Skeletal muscle cell (primary cell): ENCODE measurements at places on chromosomes 16 and 17.

- DNase-seq, result no peak
These were observed 253.5 kb downstream of the MRTFB start for GRCh38 chr16:14324581-14324980.

- no peak for DNase-seq
These were observed 1.5 kb downstream of the LIMD2 start for GRCh38 chr17:63698381-63698885.

DNA sequence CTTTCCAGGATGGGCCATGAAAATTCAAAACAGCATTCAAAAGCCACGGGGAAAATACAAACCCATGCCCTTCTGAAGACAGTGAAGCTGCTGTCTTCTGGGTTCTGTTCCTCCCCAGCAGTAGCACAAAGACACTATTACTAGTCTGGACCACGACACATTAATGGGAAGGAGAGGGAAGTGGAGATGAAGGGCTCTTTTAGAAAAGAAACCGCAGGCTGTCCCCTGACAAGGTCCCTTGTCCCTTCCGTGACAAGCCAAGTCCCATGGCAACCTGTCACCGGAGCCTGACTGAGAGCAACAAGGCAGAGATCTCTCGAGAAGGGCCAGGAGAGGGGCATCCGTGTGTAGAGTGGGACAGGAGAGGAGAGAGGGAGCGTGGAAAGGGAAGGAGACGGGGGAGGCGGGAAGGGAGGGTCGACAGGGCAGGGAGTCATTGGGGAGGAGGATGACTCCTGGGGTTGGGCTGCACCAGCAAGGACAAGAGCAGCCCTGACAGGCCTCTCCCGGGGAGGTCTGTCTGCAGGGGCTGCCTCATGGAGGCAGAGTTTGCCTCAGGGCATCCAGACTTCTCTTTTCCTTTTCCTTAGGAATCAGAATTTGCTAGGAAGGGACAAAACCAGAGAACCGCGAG, 436.2 kb downstream of the SLC39A11 start:
- DNase-seq, result no peak

DNA sequence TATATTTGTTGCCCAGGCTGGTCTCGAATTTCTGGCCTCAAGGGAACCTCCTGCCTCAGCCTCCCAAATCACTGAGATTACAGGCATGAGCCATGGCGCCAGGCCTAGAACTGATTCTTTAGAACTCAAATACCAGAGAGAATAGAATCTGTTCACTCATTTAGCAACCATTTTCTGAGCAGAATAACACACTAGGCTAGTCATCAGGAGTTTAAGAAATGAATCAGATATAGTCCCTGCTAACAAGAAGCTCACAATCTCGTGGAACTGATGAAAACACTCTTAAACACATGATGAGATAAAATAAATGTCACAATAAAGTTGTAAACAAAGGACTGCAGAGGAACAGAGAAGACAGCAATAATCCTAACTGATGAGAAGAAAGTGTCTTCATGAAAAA, 55.8 kb upstream of the ADCY9 start:
- DNase-seq, result no peak

DNA sequence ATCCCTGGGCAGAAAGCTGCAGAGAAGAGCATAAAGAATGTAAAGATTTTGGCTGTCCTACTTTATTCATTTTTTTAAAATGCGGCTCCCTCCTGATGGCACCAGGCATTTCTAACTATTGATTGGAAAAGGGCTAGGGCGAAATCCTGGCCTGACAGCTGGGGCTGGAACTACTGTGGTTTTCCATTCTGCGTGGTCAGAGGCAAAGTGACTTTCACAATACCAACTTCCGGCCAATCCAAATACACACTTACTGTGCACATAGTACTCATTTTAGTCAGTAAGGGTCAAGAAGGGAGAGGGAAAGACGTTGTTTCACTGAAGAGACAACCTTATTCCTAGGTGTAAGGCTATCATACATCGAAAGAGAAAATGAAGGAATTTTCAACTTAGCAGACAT, 113.8 kb upstream of the PMFBP1 start:
- no peak for DNase-seq

- DNase-seq, result no peak
These were observed 2.9 kb downstream of the PERCC1 start for GRCh38 chr16:1433756-1434155.

- DNase-seq, result no peak
These were observed 495.5 kb upstream of the ZFHX3 start for GRCh38 chr16:73543331-73543969.

GRCh38 chr17:15006421-15007128, 258.6 kb downstream of the PMP22 start:
- DNase-seq, result no peak

DNA sequence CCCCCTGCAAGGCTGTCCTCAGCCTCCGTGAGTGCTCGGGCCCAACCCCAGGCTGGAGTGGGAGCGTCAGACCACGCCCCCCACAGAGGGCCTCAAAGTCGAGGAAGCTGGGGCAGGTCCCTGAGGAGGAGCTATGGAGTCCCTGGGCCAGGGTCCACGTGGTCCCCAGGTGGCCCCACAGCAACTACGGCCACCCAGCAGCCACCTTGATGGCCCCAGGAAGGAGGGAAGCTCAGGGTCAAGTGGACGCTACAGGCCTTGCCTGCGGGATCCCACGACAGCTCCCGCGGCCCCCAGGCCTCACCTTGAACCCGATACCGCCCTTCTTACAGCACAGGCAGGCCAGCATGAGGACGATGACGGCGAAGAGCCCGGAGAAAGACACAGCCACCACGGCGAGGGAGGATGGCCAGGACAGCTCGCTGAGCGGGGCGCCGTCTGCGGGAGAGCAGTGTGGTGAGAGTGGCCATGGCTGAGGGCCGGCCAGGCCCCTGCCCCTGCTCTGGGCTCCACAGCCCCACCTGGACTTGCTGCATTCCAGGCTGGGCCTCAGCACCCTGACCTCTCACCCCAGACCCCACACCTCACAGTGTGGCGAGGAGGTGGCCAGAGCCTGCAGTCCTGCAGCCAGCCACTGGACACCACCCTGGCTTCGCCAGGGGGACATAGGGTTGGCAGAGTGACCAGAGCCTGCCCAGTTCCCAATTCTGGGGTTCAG, 31.1 kb upstream of the PVALEF start:
- DNase-seq, result no peak

DNA sequence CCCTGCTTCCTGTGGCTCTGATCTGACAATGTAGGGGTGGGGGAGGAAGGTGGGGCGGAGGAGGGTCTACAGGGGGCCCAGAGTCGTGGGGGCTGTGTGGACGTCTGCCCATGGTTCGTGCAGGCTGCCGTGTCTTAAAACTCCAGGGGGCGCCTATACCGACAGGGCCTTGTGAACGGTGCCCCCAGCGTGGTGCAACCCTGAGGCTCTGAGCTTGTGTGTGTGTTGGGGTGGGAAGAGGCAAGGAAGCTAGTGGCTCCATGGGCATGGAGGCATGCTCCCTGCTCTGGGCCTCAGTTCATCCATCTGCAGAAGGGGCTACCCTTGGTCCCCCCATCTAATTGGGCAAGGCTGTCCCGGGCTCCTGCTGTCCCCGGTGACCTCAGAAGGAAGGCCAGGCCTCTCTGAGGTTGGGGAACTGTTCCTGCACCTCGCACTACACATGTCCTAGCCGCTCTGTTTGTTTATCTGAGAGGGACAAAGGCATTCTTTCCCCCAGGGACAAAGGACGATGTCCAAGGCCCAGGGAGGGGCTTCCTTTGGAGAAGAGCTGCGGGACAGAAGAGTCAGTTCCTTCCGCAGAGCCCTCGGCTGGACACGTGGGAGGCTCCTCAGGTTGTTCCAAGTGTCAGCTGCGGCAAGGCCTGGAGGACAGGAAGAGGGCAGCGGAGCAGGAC, 13.5 kb downstream of the CA4 start:
- no peak for DNase-seq

DNA sequence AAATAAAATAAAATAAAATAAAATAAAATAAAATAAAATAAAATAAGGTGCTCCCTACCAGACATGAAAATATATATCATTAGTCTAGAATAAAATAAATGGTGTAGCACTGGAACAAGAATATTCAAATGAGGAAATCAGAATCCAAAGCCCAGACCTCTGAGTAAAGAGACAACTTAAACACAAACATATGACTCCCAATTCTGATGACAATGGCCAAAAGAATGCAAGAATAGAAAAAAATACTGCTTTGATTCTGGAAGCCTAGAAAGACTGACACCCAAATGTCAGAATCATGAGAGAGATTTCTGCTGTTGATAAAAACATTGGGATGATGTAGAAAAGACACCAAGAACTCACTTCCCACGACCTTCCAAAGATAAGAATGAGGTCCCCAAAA, 27.9 kb downstream of the MYOCD start:
- DNase-seq, result no peak

GRCh38 chr16:82761236-82761635, 134.5 kb downstream of the CDH13 start:
- peak; percentile 78 for DNase-seq

DNA sequence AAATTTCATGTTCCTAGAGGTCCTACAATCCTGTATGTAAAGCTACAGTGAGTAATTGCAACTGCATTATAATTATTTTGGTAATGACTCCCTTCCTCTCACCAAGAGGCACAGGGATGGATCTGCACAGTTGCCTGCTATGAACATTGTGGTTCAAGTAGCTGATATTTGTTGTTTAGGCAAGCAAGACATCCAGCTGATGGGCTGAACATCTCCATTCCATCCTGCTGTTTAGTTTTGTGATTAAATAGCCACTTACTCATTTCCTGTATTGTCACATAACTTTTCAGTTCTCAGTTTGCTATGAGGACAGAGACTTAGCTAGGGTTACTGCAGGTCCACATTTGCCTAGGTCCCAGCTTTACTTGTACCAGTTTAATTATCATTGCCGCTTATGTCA, 181.2 kb upstream of the TBX2 start:
- peak; percentile 45 for DNase-seq
